ENCODE measurements at places on chromosomes 6 and 20.

DNA sequence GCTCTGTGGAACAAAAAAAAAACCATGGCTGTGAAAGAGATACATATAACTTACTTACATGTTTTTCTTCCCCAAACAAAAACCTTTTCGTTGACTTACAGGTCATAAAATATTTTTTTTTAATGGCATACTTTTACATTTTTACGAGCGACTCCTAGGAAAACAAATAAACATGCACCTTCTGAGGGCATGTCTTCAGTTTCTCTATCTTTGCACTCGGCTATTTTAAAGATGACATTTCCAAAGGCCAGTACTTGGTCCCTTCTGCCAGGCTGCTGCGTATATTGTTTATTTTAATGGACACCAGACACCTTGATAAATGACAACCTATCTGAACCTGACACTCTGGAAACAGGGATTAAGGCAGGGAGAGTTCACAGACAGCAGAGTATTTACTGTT is 49.4 kb downstream of the PIGU start:
- no peak for DNase-seq

DNA sequence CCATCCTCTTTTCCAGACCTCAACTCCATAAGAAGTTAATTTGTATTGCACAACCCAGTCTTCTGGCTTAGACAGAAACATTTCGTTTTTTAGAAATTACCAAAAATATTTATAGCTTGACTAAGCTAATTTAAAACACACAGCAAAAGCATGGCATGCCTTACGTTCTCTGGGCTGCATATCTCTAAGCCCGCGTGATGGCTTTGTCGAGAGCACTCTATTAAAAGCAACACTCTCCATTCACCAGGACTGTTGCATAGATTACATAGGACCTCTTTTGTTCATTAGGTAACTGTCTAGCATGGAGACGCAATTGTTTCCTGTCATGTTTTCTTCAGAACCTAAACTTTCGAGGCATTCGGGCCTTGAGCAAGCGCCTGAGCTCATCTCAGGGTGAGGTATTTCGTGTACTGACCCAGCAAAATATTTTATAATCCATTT is 104.5 kb downstream of the IBTK start:
- DNase-seq: no peak

GRCh38 chr6:89723046-89723445 is 84.5 kb upstream of the LYRM2 start:
- DNase-seq: no peak

- DNase-seq: no peak
Measured at GRCh38 chr6:100470422-100471120, 5.8 kb upstream of the SIM1 start.

DNA sequence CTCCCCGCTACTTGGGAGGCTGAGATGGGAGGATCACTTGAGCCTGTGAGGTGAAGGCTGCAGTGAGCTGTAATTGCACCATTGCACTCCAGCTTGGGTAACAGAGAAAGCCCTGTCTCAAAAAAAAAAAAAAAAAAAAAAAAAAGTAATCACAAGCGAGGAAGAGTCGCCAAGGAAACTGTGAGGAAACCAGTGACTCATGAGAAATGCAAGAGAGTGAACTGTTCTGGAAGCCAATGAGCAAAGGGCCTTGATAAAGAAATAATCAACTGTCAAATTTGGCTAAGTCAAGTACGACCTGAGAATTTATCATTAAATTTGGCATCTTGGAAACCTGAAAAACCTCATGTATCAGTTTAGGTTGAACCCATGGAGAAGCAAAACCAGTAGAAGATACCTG is 16.1 kb upstream of the LAMP5 start:
- no peak for DNase-seq

- DNase-seq: no peak
Measured at GRCh38 chr6:55397986-55398385, 70.7 kb downstream of the GFRAL start.

DNA sequence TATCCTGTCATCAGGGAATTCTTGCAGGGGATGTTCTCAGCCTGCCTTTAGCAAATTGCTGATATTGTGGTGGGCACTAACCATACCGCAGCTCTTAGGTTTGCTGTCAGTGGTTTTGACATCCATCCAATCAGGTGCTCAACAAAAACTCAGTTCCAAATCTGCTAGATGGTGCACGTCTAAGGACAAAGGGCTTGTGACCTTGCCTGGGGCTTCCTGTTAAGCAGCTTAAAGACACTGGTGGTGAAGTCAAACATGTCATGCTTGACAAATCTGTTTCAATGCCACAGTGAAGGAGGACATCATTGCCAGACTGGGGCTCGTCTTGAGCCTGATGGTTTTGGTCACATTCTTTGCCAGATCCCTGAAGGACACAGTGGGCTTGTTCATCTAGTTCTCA is 179.8 kb upstream of the NOX3 start:
- DNase-seq: no peak

- no peak for DNase-seq
Measured at GRCh38 chr6:136333824-136334464, 44.3 kb upstream of the BCLAF1 start.

GRCh38 chr6:87366072-87366827 is 21.6 kb downstream of the C6orf163 start:
- DNase-seq: no peak
